MCF 10A (cell line): ENCODE measurements at places on chromosomes 7 and 10.
A peak's percentile ranks its signal among the peaks of the same experiment; 100 is the strongest.

GRCh38 chr7:43873300-43873699 is 4.0 kb upstream of the MRPS24 start:
- peak; percentile 89 for DNase-seq

DNA sequence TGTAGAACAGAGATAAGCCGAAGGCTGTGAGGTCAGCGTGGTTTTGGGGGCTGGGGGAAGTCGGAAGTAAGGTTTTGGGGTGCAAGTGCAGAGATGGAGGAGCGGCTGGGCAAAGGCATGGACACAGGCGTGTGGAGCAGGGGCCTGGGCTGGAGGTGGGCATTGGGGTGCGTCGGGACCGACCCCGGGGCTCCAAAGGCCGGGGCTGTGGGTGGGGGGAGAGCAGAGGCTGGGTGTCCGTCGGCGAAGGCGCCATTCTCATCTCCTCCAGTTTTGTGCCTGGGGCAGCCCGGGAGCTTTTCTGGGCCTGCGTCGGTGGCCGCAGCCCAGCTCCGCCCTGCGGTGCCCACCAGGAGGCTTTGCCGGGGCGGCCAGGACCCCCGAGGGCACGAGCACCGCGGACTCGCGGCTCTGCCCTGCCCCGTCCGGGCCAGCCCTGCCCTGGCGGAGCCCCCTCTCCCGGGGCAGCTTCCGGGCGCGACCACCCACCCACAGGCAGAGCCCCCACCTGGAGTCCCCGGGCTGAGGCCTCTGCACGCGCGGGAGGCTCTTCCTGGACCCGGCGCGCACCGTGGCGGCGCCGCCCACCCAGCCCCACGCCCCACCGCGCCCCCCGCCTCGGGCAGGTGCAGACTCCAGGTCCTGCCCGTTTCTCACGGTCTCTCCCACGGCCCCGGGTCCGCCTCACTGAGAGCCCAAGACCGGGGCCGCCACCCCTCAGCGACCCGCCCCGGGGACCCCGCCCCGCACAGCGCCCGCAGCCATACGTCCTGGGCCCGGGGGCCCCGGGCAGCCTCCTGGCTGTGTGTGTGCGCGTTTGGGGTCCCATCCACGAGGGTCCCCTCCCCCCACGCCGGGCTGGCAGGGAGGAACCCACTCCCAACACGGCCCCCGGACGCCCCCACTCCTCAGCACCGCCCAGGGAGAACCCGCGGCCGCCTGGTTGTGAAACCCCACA is 7.7 kb upstream of the SCART1 start:
- no peak for DNase-seq

GRCh38 chr7:116576350-116577319 is 51.8 kb downstream of the CAV1 start:
- DNase-seq: peak; percentile 70

DNA sequence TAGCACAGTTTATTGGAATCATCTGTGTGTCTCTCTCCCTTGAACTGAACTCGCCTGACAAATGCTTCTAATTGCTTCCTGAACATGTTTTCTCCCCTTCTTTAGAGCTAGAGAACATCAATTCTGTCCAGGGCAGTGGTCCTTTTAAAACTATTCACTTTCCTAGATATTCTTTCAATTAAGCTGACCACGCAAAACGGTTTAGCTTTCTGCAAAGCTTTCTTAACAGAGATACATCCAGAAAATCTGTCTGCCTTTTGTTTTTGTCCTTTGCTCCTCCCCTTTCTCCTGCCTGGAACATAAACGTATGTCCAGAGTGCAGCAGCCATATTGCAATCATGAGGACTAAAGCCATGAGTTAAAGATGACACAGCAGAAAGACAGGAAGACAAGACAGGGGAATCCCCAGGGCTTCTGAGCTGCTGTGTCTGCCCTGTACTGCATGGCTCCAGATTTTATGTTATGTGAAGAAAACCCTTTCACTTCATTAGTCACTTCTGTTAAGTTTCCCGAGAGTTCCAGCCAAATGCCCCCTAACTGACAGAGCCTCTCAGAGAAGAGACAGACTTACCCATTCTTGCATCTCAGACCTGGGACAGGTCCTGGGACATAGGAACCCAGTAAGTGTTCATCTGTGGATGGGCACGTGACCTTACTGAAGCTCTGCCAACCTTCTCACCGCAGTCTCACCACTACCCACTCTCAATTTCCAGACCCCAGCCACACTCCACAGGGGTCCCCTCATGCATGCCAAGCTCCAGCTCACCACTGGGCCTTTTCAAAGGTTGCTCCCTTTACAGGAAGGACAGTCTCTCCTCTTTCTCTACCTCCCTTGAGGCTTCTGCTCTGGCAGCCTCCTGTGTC is 35.0 kb upstream of the CPXM2 start:
- peak; percentile 30 for DNase-seq

- DNase-seq: no peak
Measured at GRCh38 chr10:128747582-128748346, 621.5 kb upstream of the MKI67 start.
